ENCODE measurements at places on chromosomes 5 and 9.

DNA sequence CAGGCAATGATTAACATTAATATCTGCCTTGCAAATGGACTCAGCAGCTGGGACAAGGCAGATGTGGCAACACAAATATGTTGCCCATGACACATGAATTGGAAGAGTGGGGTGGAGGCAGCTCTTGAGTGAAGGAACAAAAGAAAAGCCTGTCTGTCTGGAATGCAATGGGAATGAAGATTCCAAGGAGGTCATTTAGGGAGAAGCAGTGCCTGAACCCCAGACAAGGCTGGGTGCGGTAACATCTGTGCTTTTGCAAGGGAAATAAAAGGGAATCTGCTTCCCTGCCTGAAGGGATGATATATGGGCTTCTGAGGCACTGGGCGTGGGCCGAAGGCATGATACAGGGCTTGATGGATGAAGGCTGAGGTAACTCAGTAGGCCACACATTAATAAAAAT lies 94.1 kb upstream of the TRIM32 start:
- no peak for DNase-seq

DNA sequence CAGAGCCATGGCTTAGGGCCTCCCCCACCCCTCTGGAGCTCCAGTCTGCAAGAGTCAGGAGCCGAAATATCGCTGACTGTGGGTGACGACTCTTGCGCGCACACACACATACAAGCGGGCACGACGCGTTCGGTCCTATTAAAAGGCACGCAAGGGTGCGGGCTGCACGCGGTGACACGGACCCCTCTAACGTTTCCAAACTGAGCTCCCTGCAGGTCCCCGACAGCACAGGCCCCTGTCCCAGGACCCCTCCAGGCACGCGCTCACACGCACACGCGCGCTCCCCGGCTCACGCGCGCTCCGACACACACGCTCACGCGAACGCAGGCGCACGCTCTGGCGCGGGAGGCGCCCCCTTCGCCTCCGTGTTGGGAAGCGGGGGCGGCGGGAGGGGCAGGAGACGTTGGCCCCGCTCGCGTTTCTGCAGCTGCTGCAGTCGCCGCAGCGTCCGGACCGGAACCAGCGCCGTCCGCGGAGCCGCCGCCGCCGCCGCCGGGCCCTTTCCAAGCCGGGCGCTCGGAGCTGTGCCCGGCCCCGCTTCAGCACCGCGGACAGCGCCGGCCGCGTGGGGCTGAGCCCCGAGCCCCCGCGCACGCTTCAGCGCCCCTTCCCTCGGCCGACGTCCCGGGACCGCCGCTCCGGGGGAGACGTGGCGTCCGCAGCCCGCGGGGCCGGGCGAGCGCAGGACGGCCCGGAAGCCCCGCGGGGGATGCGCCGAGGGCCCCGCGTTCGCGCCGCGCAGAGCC lies at the start of gene GRIN1:
GRIN1 (plus strand) TSS at position 433 of the 746 bp plus-strand sequence. CDS start 333 bp downstream, outside the sequence.
- DNase-seq, result no peak

- DNase-seq, result no peak
Observed at GRCh38 chr5:61737301-61737963, 405.4 kb downstream of the ZSWIM6 start.

DNA sequence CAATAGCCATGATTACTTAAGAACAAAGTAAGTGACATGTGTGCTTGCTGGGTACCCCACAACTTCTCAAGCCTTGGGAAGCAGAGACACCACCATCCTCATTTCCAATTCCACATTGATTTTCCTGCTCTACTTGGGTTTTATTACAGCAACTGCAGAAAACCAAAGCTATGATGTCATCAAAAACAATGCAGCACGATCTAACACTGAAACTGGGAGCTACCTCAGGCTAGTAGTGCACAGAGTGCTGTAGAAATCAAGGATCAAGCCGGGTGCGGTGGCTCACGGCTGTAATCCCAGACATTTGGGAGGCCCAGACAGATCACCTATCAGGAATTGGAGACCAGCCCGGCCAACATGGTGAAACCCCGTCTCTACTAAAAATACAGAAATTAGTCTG lies 174.4 kb upstream of the MSX2 start:
- DNase-seq, result no peak

DNA sequence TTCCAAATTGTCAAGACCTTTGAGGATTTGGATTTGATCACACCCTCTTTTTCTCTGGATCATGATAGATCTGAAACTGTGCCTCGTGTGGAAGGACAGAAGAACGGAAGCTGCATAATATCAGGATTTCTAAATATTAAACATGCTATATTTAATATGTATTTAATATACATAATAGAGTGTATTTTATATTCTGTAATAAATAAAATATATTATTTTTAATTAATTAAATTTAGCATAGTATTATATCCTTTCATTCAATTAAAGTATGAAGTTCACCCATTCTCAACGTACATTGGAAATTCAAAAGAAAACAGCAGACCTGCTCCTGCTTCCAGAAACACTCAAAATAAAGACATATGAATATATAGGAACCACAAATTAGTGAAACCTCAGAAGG lies 70.6 kb upstream of the GLIS3 start:
- no peak for DNase-seq

DNA sequence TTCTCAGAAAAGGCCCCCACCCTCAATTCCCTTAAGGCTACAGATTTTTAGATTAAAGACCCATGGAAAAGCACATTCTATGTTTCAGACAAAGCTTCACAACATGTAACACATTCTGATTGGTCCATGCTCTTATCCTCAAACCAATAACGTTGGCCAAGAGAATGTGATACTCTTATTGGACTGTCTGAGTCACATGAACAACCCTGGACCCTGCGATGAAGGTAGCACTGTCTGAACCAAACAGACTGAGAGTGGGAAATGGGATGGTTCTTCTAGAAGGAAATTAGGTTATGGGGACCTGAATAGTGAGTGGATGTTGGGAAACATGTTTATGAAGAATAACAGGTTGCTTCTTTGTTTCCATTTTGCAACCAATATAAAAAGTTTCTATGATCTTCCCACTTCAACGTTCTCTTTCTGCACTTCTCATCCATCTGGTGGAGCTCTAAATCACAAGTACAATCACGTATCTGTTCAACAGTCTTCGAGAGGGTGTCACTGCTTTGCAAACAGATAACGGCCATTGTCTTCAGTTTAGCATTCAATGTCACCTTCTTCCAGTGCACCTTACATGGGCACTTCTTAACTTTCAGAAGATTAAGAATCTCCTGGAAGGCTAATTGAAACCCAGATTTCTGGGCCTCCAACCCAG lies 81.6 kb downstream of the PTCH1 start:
- no peak for DNase-seq

GRCh38 chr9:110328763-110329162 lies 8.9 kb downstream of the TXNDC8 start:
- DNase-seq, result no peak

- no peak for DNase-seq
Observed at GRCh38 chr5:144195448-144195847, 24.8 kb downstream of the KCTD16 start.

- DNase-seq, result no peak
Observed at GRCh38 chr9:35555246-35555701, 49.8 kb upstream of the TESK1 start.

- DNase-seq, result no peak
Observed at GRCh38 chr5:55406292-55406691, 98.5 kb downstream of the MTREX start.

DNA sequence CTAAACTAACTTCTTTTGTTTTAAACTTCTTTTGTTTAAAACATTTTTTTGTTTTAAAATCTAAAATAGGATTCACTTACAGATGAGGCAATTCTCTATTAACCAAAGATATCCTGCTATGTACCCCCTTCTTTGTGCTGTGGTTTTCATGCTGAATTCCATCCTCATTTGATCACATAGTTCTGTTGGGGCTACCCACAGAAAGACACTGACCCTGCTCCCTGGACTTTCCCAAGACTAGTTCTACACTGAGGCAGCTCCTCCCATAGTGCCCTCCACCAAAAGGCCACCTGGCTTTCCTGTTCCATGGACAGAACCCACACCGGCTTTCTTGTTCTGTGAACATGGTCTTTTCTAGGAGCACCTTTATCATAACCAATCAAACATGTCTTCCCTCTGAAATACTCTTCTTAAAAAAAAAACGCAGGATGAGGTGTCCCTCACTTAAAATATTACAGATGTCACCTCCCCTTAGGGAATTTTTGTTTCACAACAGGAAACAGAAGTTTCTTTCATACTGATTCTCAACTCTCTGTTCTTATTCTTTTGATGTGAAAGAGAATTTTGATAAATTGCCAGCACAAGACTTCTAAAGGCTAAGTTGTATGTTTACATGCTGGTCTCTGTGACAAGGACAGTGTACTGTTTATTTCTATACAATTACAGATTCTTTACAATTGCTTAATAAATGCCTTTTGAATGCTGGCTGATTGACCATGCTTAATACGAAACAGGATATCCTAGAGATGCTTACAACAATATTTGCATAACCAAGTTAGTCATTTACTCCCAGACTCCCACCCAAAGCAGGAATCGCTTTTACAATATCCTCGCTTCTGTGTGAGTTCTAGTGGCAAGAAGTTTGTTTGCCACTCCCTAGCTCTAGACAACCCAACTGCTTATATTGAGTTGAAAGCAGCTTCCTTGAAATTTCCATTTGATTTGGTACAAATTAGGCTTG lies 300.4 kb downstream of the DTWD2 start:
- no peak for DNase-seq

GRCh38 chr5:66628561-66628960 lies 32.4 kb downstream of the MAST4 start:
- no peak for DNase-seq

DNA sequence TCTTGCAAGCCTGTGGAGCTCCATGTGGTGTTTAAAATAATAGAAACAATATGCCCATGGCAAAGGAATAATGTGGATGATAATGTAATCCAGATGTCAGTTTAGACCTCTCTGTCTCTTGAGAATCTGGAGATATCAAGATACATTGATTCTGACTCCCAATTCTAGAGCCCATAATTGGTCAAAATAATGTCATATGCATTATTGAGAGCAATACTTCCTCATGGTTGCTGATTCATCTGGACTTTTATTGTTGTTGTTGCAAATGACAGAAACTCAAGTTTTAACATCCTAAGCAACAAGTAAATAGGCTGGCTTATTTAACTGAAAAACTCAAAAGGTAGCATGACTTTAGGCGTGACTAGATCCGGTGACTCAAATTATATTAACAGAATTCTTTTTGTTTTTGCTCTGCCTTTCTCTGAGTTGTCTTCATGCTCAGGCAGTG lies 152.1 kb downstream of the PCSK1 start:
- no peak for DNase-seq

DNA sequence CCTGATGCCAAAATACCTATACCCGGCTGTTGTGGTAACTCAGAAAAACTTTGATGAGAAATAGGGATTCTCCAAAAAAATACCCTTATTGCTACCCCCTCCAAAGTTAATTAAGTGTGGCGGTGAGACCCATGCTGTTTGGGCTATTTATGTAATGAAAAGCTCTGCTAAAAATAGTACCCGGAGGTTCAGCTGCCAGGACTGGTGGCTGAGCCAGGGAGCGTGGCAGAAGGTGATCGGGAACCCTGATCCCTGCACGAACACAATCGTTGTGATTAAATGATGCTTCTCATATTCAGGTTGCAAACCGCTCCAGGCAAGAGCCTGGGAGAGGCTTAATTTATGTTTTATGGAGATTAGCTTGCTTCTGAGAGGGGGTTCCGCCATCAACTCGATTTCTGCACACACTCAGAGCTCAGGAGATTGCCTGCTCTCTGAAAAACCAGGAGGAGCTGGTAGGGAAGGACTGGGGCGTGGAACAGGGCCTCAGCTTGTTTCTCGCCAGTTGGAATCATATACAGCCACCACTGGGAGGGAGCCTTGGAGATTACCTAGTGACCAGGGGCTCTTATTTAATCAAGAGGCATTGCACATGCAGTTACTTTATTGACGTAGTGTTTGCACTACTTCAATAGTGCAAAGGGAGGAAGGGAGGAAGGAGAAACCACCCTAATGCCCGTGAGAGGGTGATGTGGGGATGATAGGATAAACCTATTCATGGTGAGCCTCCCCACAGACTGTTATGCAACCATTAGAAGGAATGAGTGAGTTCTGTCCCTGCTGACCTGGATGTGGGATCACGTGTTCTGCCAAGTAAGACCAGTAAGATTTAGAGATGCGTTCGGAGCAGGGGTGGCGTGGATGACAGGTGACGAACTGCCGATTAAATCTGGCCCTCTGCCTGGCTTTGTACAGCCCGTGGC lies 23.4 kb downstream of the HRH2 start:
- no peak for DNase-seq

- DNase-seq, result no peak
Observed at GRCh38 chr5:180423133-180423532, 70.0 kb upstream of the GFPT2 start.

GRCh38 chr5:88934439-88934838 lies 51.5 kb upstream of the MEF2C start:
- DNase-seq, result no peak

GRCh38 chr5:139027150-139027549 lies 152.0 kb upstream of the LRRTM2 start:
- no peak for DNase-seq

DNA sequence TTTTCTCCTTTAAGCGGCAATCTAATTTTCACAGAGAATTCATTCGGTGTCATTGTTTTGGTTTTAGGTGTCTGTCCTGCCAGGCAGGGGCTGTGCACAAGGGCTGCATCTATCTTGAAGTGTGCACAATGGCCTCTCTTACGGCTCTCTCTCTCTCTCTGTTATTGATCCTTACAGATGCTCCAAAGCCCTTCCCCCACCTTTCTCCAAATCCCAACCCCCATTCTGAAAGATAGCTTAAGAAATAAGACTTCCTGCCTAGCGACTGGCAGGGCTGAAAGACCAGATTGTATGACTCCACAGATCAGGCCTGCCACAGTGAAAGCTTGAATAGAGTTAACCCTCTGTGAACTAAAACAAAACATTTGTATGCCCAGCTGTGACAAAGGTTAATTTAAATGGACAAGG lies 86.5 kb upstream of the NR5A1 start:
- DNase-seq, result no peak

DNA sequence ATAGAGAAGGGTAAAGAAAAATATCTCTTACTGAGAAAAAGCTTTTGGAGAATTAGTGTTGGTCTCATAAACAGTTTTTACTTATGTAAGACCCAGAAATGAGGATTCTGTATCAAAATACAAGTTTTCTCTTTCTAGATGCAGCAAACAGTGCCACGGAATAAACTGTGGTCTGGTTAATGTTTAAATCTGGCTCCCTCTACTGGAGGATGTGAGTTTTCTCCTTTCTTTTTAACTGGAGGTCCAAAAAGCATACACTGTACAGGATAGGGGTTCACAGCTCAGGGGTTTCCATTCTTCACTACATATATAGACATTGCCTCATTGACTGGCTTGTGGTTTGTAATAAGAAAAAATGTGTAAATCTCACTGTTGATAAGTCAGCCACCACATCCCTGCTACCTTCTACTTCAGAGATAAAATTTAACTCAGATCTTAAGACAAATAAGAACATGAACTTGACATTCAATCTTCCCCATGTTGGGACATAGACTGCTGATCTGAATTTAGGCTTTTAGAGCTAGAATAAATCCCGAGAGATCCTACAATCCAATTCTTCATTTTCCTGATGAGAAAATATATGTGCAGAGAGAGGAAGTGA lies 98.9 kb downstream of the CFAP95 start:
- peak; percentile 47 for DNase-seq

All from HEK293T (cell line).